ENCODE measurements at places on chromosomes 16 and 17.

DNA sequence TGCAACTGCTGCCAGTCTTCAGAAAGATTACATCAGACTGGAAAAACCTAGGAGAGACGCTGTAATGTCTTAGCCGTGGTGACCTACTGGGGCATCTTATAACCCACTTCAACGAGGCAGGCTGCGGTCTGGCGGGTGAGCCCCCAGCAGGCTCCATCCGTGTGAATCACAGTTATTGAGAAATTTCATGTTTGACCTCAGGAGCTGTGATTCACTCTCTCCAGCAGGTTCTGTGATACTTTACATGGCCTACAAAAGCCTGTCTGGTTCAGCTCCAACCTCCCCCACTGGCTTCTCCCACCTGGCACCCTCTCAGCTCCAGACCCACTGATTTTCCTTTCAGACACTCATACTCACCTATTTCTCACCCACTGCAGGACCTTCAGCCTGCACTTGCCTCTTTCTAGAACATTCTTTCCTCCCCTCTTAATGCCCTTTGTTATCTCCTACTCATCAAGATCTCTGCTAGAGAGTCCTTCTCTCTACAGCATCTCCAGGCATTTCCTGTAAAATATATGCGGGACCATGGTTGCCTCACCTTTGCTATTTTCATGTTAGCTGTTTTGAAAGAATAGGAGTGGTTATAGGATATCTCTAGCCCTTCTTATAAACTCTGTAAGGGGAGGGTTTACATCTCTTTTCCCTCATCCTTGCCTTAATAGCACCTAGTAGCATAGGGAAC is 227.9 kb downstream of the MAF start:
- no peak for DNase-seq

DNA sequence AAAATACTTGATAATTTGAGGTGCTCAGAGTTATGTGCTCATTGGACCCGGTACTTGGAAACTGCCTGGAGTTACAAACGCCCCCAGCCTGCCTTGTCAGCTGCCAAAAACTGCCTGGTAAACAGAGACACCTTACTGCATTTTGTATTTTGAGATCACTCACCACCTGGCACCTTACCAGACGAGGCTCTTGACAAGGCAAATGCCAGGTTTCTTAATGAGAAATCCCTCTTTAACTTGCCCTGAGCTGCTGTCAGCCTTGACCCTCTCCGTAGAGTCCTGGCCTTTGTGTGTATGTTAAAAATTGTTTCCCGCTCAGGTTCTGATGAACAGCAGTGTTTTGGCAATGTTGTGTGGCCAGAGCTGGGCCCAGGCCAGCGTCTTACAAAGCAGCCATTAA is 28.8 kb downstream of the SYT17 start:
- peak; percentile 57 for DNase-seq

- no peak for DNase-seq
Measured at GRCh38 chr16:75272097-75272551, 20.7 kb upstream of the BCAR1 start.

GRCh38 chr16:7976125-7976524 is 614.2 kb downstream of the TMEM114 start:
- no peak for DNase-seq

DNA sequence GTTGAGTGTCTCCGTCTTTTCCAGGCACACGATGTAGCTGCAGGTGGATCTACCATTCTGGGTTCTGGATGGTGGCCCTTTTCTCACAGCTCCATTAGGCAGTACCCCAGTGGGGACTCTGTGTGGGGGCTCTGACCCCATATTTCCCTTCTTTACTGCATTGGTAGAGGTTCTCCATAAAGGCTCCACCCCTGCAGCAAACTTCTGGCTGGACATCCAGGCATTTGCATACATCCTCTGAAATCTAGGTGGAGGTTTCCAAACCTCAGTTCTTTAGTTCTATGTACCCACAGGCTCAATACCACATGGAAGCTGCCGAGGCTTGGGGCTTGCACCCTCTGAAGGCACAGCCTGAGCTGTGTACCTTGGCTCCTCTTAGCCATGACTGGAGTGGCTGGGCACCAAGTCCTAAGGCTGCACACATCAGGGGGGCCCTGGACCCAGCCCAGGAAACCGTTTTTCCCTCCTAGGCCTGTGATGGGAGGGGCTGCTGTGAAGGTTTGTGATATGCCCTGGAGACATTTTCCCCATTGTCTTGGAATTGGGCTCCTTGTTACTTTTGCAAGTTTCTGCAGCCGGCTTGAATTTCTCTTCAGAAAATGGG is 14.0 kb downstream of the ABCC1 start:
- DNase-seq: no peak

- no peak for DNase-seq
Measured at GRCh38 chr17:50465171-50465570, 3.5 kb downstream of the CHAD start.

GRCh38 chr17:74892974-74893911 is at the start of gene FADS6:
Gene FADS6 (minus strand): TSS chr17:74893633. CDS start chr17:74893595, 38 bp downstream.
- DNase-seq: no peak

All from C1 segment of cervical spinal cord (tissue), 14 donors.